Inflammatory macrophage treated with lipopolysaccharide for 4 hours (primary cell): ENCODE measurements at places on chromosomes 6 and 20.

DNA sequence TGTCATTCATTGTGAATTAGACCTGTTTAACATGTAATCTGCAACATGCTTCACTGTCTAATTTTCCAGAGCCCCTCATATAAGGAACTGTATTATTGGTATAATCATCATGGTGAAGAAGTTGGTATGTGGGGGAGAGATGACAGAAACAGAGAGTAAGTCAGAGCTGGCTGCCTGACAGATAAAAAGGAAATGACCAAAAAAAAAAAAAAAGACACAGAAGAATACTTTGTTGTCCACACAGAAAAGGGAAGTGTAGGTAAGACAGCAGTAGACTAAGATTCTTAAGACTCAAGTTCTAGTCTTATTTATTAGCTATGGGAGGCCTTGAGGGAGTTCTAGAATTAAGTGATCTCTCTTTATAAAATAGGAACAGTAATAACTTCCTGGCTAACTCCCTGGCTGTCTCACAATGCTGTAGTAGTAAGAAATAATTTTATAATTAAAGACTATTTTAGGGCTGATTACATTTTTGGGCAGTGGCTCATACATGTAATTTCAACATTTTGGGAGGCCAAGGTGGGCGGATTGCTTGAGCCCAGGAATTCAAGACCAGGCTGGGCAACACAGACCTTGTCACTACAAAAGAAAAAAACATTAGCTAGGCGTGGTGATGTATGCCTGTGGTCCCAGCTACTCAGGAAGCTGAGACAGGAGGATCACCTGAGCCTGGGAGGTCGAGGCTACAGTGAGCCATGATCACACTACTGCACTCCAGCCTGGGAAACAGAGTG lies 102.5 kb downstream of the PRL start:
- peak; percentile 7 for DNase-seq

DNA sequence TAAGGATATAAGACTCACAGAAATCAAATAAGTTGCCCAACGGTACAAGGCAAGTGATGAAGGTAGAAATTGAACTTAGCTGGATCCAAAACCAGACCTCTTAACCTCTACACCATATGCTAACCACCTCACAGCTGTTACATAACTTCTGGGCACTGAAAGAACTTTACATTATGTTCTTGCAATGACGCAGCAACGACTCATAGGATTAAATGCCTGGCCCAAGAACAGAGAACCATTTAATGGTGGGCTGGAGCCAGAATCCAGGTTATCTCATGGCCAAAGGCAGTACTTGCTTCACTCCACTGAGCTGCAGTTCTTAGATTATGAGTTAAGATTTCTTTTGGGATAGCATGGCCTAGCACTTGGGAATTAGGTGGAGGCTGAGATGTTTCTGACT lies 4.4 kb downstream of the TRMT6 start:
- DNase-seq: peak; percentile 35

- peak; percentile 99 for DNase-seq
These were observed 40.3 kb upstream of the OGFRL1 start for GRCh38 chr6:71248306-71248765.

DNA sequence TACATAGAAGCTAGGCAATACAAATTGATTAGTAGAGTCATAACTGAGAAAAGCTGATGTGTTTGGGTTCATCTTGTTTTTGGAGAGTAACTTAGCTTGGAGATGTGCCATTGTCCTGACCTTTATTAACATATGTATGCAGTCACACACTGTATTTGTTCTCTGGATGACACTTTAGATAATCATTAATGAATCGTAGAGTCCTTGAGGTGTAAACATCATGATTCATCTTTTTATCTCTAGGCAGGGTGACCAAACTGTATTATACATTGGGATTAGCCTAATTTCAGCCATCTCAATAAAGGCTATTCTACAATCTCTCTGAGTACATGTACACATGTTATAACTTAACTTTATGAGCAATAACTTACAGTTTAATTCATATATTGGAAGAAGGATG lies 3.6 kb upstream of the MTCL3 start:
- no peak for DNase-seq

- no peak for DNase-seq
These were observed at the start of gene NFYA for GRCh38 chr6:41072836-41073202. Gene NFYA, plus strand, starts transcription at chr6:41072974. Its CDS starts 6,116 bp downstream, at chr6:41079090.

DNA sequence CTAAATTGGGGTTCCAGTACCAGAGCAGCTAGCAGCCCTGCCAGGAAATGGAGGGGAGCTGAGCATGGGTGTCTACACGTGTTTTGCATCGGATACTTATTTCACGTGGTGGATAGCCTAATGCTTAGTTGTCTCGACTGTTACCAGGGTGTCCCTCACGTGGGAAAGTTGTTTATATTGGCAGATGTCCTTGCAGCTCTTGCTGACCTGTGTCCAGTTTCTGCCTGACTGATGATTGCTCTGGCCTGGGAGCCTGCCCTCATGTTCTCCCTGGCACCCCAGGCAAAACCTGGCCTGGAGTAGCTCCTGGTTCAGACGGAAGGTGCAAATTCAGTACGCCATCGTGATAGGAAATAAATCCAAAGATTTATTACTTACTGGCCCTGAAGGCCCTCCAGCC lies 11.8 kb upstream of the FERMT1 start:
- no peak for DNase-seq

GRCh38 chr6:133956416-133957049 lies 3.5 kb downstream of the TBPL1 start:
- no peak for DNase-seq

- DNase-seq: peak; percentile 86
These were observed 11.0 kb downstream of the TSPYL1 start for GRCh38 chr6:116268589-116269293.

DNA sequence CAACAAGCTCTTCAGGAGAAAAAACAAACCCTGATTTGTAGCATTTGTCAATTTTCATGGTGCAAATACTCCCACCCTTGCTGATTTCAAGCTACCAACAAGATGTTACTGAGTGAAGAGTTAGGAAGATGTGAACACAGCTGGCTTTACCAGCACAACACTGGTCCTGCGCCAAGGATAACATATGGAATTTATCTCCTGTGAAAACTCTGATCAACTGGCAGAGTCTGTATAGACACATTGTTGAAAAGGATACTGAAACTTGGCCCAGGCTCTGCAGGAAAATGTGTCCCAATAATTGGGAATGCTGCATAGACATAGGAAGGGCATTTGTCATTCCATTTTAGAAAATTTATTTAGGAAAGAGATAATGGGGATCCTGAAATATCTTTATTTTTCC lies 29.0 kb downstream of the OTOR start:
- no peak for DNase-seq

DNA sequence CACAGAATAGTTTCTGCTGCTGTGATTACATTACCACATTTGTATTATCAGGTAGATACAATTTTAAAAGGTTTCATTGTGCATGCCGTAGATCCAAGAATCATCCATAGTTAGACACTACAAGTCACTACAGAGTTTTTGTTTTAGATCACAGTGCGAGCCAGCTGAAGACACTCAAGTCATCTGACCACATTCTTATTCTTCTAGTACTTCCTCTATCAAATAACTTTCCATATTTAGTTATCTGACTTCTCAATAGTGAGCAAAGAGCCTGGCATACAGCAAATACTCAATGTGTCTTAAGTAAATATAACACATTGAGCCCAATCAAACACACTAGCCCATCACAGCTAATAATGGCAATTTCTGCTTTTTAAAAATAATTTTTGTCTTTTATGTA lies 195.4 kb downstream of the ASCC3 start:
- DNase-seq: no peak

DNA sequence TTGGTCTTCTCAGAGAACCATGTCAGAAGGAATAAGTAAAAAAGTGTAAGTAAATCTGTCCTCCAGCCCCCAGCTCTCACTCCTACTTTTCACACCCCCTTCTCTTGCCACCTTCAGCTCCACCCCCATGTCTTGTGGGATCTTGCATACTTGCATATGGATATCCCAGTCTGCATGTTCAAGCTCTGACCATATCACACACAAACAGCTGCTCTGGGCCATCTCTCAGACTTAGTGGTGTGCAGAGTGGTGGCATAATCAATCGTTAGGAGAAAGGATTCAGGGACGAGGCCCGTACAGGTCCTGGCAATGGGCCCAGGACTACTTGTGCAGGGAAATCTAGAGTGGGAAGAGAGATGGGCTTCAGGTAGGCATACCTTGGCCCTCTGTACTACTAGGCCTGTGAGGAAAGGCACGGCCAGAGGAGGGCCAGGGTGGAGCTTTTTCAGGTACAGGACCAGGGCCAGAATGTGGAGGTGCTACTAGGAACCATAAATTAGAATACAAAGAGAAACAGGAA lies 112.0 kb upstream of the SGK1 start:
- no peak for DNase-seq

DNA sequence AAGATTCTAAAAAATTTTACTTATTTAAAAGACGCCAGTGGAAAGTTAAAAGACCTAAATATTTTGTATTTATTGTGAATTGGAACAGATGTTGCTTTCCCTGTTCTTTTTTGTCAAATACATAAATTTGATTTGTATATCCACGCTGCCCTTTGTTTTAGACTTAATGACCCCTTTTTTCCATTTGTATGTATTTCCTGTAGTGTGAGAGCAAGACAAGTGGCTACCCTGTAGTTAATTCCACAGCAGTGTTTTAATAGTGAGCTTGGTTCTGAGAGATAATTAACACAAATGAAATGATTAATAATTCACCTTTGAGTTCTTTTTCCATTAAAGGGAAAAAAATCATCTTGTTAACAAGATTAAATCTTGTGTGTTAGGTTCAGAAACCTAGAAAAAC lies 16.6 kb downstream of the SH3BGRL2 start:
- DNase-seq: no peak

DNA sequence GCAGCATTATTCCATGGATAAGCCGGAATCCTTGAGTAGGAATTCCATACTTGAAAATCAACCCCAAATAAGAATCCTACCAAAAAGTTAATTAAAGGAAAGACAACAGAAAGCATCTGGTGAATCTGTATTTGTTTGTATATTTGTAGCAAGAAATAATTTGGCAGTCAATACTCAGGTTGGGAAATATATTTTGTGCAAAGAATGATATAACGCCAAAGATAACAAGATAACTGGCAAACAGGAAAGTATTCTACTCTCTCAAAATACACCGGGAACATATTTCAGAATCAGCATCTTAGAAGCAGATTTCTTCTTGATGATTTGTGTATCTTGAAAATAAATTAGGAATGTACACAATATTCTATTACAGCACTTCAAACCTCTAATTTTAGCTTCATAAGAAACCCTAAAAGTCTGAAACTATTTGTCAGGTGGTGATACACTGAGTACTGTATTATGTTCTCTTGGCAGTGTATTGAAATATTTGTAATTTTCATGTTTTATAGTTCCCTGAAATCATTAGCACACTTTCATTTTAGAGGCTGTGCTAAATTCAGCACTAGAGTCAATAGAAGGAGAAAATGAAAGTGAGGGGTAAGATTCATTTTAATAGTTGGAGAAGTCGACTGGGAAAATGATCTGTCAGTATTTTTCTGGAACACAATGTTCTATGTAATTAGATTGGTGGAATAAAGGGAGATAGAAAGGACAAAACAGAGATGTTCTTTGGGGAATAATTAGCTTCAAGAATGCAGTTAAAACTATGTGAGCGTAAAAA lies 879.7 kb upstream of the GJE1 start:
- DNase-seq: no peak
